NB4 (cell line): ENCODE measurements at places on chromosomes 1 and 21.

- DNase-seq, result no peak
Observed at GRCh38 chr1:150553392-150554085, 4.3 kb downstream of the ADAMTSL4 start.

- no peak for DNase-seq
Observed at GRCh38 chr1:8825985-8826481, 8.6 kb upstream of the RERE start.

- no peak for DNase-seq
Observed at GRCh38 chr1:213939888-213940287, 47.9 kb upstream of the PROX1 start.

DNA sequence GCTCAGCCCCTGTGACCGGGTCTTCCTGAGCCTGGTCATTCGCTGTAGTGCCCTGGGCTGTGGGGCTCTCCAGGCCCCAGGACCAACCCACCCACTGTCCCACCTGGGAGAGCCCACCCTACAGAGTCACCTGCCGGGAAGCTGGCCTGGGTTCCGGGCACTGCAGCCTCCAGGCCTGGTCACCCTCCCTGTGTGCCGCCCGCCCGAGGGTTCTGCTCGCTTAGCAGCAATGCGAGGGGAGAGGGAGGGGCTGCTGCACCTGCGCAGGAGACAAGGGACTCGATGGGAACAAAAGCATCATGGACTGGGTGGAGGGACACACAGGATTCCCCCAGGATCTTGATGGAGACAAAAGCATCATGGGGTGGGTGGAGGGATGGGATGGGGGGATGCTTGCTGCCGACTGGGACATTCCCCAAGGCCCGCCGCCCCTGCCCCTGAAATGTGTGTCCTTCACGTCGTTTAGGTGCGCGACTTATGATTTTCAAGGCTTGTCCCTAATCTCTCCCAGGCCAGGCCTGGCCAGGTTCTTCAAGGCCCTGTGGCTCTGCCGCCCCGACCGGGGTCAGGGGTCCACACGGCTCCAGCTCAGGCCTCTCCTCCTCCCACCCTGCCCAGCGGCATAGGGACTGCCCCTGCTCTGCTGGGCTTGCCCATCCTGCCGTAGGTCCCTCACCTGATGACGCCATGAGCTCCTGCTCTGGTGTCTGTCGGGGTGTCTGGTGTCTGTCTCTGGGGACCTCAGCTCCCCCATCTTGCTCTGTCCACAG lies 1.7 kb downstream of the KRTAP10-8 start:
- DNase-seq, result no peak

DNA sequence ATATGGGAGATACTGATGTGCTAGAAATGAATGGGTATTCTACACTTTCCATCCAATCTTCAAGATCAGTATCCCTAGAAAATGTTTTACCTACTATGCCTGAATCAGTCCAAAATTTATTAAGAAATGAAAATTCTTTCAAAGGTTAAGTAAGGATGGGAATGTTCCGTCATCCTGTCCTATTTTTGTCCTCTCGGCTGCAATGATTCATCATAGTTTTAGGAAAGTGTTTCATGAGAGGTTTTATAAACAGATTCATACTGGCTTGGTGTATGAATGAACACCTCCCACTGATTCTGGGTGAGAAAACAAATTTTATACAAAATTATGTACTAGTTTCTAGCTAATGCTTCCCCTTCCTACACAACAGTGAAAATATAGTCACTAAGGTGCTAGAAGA lies 504.6 kb upstream of the NR5A2 start:
- DNase-seq, result no peak

DNA sequence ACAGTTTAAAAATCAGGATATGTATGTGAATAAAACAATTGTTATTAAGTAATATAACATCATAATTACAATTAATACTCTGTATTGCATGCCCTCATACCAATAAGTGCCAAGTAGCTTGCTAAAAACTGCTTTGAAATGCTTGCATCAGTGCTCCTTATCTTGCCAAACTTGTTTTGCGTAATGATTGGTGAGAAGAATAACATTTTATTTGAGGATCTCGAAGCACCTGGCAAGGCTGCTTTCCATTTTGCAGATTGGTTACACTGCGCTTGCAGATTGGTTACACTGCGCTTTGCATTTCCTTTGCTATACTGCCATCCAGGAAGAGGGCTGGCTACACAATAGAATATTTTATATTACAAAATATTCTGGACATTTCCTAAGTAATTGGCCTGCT lies 1.7 kb upstream of the PBX1 start:
- DNase-seq, result no peak

- DNase-seq, result no peak
Observed at GRCh38 chr1:16984717-16985116, 4.3 kb upstream of the MFAP2 start.

DNA sequence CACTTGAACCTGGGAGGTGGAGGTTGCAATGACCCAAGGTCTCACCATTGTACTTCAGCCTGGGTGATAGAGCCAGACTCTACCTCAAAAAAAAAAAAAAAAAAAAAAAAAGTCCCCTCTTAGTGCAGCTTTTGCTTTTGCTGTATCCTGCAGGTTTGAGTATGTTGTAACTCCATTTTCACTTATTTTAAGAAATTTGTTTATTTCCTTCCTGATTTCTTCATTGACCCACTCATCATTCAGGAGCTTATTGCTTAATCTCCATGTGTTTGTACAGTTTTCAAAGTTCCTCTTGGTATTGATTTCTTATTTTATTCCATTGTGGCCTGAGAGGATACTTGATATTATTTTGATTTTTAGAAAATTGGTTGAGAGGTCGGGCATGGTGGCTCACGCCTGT lies 50.9 kb upstream of the AK4 start:
- peak; percentile 55 for DNase-seq

- DNase-seq, result peak; percentile 52
Observed at GRCh38 chr1:156602557-156602993, 1.3 kb upstream of the GPATCH4 start.

GRCh38 chr1:116544588-116545358 lies 26.1 kb downstream of the CD58 start:
- DNase-seq, result no peak

DNA sequence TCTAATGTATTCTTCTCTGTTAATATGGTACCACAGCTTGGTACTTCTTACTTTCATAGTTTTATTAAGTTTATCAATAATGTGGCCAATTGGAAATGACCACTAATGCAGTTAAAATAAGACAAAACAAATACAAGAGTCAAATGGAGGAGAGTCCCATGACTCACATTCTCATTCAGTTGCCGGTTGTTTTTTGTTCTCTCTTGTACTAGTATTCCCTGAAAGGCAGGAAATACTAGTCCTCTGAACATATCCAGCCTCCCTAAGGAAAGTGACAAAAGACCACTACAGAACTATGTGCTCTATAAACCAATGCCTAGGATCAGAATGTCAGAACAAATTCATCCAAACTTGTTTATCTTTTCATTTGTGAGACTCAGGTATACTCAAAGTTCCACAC lies 165.2 kb upstream of the SAMSN1 start:
- no peak for DNase-seq

DNA sequence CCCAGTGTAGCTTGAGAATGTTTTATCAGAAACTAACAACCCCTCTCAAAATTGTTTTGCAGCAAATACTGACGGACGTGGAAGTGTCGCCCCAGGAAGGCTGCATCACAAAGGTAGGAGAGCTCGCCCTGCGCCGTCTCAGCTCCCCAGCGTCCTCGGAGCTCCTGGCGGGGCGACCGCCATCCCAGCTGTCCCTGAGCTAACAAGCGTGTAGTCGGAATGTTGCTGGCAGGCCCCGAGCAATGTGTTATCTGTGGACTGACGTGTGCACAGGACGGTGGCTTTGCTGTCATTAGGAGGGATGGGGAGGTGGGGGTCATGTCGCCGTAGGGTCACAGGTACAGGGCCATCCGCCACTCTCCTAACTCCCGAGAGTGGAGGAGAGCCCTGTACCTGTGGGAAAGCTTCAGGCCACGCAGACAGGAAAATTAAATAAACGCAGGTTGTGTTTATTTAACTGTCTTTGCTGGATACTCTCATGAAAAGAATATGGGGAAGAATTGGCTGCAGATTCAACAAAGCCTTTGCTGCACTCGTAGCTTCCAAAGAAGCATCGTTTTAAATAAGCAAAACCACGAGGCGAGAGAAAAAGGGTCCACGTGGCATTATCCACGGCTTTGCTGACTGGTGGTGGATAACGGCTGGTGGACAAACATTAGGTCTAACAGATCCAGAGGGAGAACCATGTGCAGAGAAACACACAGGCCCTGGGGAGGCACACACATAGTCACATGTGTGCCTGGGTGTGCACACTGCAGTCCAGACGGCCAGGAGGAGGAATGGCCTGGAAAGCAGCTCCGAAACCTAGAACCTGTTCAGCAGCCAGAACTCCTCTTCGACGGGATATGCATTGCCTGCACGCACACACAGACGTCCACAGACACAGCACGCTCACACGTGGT lies 175.3 kb downstream of the PRDM16 start:
- DNase-seq, result no peak

GRCh38 chr1:176791906-176792305 lies 328.9 kb downstream of the PAPPA2 start:
- DNase-seq, result no peak

GRCh38 chr1:36645867-36646266 lies 163.2 kb upstream of the CSF3R start:
- DNase-seq, result no peak

- no peak for DNase-seq
Observed at GRCh38 chr21:27021801-27022200, 54.9 kb upstream of the ADAMTS5 start.

- DNase-seq, result no peak
Observed at GRCh38 chr1:111720977-111721786, 18.0 kb downstream of the INKA2 start.

DNA sequence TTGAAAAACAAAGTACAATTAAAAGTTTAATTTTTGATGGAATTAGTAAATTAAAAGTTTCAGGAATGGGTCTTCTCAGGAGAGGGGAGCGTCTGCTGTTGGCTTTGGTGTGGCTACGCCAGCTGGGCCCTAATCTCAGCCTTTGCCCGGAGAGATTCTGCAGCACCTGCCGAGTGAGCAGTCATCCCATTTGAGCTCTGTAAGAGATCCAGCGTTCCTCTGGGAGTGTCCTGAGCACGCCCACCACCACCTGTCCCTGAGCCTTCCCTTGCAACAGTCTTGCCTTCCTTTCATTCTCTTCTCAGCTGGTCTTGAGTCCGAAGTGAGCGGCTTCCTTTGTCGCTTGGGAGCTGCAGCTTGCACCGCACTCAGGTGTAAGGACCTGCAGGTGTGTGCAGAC lies 263.1 kb downstream of the CAMTA1 start:
- DNase-seq, result no peak

DNA sequence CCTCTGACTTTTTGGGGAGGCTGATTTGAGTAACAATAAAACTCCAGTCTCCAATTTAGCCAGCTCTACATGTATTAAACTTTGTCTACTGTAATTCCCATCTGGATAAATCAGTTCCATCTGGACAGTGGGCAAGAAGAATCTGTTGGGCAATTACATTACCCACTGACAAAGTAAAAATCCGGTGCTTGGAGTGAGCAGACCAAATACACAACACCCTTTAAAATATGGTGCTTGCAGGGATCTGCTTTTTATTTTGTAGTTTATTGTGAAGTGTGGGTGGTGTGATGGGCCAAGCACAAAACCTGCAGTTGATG lies 8.9 kb upstream of the CD55 start:
- DNase-seq, result no peak

DNA sequence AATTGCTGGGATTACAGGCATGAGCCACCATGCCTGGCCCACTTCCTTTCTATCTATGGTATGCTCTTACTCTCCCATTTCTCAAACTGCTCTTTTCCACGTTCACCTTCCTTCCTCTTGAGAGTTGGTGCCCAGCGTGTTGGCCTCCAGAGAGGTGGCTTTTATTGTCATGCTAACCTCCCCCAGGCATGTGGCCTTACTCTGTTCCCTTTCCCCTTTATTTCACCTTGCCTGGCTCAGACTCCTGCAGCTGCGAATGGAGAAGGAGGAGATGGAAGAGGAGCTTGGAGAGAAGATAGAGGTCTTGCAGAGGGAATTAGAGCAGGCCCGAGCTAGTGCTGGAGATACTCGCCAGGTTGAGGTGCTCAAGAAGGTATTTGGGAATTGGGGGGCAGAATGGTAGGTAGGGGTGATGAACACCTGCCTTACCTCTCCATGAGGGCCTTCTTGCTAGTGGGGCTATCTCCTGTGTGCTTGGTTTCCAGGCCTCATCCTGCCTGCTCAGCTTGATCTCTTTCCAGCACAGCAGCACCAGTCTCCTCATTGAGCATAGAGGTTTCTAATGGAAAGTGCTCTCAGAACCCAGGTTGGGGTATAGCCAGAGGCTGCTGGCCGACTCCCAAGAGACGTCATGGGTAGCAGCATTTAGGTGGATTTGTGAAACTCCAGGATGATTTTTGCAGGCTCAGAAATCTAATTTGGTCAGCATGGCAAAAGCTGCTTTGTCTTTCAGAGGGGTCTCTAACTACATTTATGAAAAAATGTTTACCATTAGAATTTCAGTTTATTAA lies 13.2 kb upstream of the TUFT1 start:
- DNase-seq, result no peak

DNA sequence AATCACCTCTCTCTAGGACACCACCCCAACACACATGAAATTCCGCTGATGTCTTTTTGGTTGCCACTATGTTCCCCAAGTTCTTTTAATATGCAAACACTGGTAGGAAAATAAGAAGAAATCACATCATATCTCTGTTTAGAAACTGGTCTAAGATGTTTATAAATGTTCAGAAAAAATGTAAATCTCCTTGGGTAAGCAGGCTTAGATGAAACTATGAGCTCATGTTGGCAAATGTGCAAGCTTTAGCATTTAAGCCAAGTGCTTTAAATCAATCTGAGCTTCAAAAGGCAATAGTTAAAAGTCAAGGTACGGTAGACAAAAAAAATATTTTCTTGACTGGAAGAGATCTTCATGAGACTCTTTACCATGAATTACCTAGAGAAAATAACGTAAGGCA lies 25.2 kb upstream of the SLAMF9 start:
- DNase-seq, result no peak

DNA sequence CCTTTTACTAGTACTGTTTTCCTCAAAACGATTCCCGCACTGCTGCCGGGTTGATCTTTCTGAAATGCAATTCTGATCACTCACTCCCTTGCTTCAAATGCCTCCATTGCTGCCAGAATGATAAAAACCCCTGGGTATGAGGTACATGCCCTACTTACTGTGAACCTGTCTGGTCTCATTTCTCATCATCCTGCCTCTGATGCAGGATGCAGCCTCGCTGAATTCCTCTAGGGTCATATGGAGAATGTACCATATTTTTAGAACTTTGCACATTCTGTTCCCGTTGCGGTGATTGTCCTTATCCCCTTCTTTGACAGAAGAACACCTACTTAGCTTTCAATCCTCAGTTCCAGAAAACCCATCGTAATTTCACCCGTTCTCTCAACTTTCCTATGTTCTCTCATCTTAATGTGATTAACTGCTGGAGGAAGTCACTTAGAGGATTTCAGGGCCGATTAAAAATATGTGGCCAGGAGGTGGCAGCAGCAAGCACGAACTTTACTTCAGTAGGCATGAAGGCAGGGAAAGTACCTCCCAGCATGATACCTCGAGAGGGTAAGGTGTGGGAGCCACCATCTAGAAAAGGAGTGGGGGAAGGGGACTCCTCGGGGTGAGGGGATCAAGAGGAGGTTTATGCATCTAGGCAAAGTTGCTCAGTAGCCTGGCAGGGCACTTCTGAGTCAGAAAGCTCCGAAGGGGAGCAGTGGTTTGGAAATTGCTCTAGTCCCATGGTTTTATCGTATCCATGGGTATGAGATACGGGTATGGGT lies 361.5 kb upstream of the ZP4 start:
- peak; percentile 51 for DNase-seq

GRCh38 chr21:38766987-38767722 lies 38.6 kb upstream of the ETS2 start:
- DNase-seq, result no peak

- DNase-seq, result peak; percentile 82
Observed at GRCh38 chr1:11645670-11646265, 8.5 kb downstream of the FBXO2 start.
